ENCODE measurements at places on chromosomes 4 and X.
A peak's percentile ranks its signal among the peaks of the same experiment; 100 is the strongest.

DNA sequence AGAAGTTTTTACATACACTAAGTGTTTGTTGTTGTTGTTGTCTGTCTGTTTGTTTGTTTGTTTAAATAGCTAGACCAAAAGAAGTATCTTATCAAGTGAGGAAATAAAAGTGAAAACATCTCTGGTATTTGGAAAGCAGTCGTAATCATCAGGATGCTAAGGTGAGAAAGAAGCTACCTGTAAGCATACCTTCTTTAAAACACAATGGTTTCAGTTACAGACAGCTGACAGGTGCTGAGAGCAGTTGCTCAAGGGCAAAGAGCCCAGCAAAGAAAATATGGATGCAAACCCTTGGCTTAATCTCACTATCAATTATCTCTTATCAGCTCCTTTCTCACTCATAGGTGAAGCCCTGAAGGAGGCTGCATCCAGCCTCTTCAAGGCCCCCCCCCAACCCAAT, 42.8 kb upstream of the FBXW7 start:
- DNase-seq, result no peak

DNA sequence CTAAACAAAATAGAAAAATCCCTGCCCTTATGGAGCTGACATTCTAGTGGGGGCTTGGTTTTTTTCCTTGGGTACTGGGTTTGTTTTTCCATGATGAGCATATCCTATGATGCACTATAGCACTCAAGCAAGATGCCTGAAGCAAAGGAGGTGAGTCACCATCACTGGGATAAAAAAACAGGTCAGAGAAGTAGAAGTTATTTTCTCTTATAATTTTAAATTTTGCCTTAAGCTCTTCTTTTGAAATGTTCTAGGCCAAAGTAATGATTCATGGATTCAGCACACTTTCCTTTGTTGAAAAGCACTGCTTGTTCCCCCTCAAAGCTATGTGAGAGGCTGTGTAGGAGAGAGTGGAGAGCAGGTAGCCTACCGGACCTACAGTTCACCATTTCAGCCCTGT, 15.2 kb upstream of the CXCL2 start:
- DNase-seq, result no peak

DNA sequence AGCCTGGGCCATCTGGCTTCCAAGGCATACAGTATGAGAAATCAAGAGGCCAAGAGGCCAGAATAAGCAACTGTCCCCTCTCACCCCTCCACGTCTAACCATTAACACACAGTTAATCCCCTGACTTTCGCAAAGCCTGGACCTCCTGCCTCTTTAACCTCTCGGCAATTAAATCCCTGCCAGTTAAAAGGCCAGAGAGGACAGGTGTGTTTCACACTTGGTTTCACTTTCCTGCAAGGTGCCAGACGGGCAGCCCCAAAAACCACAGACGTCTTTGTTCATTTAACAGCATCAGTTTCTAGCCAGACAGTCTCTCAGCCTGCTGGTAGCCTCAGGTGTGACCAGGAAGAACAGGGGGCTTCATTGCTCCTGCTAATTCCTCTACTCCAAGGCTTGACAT, 91.1 kb upstream of the KIT start:
- DNase-seq, result peak; percentile 85

- DNase-seq, result peak; percentile 75
These were observed 133.2 kb downstream of the NLGN4X start for GRCh38 chrX:6095469-6095868.

DNA sequence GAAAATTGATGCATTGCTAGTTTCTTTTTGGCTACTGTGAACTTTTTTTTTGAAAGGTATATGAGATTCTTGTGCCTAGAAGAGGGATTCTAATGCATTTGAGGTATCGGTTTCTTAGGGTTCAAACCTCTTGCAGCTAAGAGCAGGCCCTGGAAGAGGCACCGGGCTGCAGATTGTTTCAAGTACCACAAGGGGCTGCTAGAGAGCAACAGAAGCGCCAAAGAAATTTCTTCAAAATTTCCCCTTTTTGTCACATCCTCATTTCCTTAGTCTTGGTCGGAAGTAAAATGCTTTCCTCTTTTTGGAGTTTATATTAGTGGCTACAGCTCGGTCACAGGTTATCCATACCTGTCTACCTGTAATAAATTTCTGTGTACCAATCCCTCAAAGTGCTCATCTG, 89.8 kb downstream of the PDGFRA start:
- peak; percentile 68 for DNase-seq

DNA sequence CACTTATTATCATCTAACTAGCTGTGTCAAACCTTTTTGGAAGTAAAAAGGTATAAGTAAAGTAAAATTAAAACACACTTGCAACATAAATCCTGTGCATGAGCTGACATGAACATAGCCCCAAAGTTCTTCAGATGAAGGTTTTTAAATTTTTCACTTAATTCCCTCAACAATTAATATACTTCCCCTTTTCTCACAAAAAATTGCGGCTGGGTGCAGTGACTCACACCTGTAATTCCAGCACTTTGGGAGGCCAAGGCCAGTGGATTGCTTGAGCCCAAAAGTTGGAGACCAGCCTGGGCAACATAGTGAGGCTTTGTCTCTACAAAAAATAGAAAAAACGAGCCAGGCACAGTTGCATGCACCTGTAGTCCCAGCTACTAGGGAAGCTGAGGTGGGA, 16.8 kb downstream of the RASGEF1B start:
- no peak for DNase-seq

DNA sequence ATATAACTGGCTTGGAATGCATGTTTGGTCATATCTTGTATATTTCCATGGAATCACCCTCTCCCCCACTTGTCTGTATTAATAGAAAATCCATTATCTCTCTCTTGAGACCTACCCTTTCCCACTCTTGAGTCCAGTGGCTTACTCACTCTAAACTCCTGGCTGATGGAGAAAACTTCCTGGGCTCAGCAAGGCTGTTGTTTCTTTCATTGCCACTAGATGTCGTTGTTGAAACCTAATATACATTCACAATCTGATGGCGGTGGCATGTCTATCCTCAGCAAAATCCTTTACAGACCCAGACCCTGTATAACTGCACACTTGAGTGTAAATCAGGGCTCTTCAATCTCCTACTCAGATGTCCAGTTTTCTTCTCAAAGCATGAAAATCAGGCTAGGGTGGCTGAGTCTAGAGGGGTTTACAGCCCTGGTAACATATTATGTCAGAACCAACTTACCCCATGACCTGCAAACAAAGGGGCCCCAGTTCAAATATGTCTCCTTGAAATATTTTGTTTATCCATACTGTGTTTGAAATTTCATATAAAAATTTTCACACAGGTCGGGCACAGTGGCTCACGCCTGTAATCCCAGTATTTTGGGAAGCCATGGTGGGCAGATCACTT, 70.0 kb upstream of the FAM241A start:
- peak; percentile 72 for DNase-seq

GRCh38 chr4:2295500-2295899, 33.6 kb upstream of the MXD4 start:
- peak; percentile 61 for DNase-seq

DNA sequence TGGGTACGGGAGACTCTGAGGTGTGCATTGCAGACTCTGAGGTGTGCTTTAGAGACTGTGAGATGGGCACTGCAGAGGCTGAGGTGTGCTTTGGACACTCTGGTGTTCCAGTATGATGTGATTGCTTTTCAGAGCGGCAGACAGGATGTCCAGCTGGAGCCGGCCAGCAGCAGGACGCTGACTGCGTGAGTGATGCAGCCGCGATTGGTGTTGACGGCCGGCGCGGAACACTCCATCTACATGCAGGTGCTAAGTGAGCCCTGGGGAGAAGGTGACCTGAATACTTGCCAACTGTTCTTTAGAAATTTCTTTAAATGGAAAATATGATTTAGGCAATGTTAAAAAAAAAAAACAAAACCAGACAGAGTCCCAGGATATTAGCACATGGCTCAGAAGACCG, 103.1 kb upstream of the PPP2R3B start:
- DNase-seq, result no peak

DNA sequence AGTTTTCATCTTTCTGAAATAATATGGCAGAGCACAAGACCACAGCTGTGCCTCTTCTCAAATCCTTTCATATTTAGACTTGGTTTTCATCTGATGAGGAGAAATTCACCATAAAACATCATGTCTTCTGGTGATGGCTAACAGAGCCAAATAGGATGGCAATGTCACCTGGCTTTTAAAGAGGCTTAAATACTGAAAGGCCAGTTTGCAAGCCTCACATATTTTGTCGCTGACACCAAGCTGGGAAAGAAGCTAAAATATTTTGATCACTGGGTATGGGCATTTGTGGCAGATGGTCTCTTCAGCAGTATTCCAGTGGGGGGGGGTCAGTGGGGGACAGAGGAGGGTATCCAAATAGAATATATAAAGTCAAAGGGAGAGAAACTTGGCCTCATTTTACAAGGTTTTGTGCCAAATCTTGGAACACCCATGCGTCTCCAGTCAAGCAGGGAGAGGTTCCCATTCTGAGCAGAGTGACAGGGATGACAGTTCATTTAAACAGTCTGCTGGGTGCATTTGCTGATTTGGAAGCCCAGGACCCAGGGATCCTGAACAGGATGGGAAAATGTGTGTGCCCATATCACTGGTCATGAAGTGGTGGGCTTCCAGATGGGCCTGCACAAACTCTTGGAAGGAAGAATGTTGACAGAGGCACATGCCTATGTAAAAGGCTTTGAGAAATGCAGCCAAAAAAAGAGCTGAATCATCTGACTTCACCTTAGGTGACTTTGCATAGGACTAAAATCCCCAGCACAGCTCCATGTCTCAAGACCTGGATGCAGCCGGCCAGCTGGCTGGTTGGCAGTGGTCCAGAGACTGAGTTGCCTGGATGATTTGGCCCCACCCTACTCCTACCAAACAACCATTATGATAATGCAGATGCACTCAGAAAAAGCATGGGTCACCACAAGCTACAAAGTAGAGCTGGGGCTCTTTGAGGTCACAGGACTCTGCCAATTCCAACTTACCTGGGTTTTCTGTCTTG, 484.4 kb upstream of the NR3C2 start:
- DNase-seq, result no peak

DNA sequence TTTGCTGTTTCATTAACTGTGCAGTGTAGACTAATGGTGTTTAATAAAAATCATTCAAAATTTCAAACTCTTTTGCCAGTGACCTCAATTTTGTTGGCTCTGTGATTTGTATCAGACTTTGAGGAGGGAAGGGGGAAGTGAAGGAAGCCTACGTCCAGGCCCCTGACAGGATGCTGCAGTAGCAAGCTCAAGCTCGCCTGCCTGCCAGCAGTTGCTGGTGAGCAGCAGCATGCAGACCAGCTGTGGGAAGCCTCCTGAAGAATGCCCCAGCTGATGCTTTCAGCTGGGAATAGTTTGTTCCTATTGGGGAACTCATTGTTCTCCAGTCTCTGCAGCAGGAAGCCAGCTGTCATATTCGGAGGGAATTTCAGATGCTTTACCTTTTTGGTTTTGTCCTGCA, 495.2 kb downstream of the AFF2 start:
- DNase-seq, result no peak

- no peak for DNase-seq
These were observed 10.4 kb upstream of the USO1 start for GRCh38 chr4:75714011-75714410.

GRCh38 chrX:71315917-71316316, 14.4 kb downstream of the ITGB1BP2 start:
- DNase-seq, result no peak

DNA sequence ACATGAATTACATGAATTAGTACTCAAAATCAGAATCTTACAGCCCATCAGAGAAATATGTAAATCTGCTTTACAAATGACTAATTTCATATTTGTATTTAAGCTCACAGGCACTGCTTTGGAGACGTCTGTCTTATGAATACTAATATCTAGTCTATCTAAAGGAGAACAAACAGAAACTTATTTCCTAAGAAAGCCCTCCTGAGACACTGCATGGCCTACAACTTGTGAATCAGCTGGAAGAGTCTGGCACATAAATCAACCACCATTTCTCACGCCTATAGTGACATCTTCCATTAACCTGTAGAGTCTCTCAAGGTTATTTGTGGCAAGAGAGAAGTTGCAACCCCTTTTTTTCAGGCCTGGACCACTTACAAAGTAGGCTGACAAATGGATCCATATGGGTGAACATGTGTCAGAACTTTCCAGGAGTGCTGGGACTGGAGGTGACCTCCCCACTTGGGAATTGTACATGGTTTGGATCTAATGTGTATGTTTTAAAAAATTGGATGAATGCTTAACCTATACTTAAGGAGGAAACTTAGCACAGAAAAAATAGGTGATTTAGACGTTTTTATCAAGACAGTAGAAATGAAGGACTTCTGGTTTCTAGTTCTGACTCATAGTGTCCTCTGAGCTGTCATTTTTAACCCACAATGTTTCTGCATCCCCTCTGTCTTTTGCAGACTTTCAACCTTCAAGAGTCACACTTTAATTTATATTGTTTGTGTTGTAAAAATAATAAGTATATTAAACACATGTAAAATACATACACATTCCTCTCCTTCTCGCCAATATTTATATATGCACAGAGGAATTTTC, 83.2 kb upstream of the ARHGAP24 start:
- DNase-seq, result no peak

GRCh38 chrX:76427560-76428242, at the start of gene MAGEE1:
Gene MAGEE1 (plus strand): TSS chrX:76427710. CDS start chrX:76427931, 221 bp downstream.
- DNase-seq, result peak; percentile 93

DNA sequence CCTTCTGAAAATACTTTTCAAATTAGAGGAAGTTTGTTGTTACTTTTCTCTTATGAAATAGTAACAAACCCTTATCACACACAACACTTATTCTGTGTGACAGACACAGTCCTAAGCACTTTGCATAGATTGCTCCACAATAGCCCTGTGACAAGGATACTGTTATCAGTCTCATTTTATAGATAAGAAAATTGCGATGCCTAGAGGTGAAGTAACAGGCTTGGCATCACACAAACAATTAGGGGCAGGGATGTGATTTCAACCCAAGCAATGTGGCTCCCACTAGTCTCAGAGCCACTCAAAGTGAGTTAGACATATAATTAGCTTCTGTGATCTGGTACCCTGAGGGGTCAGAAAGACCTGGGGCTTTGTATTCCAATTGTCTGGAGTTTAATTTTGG, 339.9 kb downstream of the FBXO8 start:
- no peak for DNase-seq

GRCh38 chr4:2862528-2862927, 18.9 kb downstream of the ADD1 start:
- peak; percentile 81 for DNase-seq

- no peak for DNase-seq
These were observed 5.8 kb downstream of the RPS4X start for GRCh38 chrX:72271091-72271788.

DNA sequence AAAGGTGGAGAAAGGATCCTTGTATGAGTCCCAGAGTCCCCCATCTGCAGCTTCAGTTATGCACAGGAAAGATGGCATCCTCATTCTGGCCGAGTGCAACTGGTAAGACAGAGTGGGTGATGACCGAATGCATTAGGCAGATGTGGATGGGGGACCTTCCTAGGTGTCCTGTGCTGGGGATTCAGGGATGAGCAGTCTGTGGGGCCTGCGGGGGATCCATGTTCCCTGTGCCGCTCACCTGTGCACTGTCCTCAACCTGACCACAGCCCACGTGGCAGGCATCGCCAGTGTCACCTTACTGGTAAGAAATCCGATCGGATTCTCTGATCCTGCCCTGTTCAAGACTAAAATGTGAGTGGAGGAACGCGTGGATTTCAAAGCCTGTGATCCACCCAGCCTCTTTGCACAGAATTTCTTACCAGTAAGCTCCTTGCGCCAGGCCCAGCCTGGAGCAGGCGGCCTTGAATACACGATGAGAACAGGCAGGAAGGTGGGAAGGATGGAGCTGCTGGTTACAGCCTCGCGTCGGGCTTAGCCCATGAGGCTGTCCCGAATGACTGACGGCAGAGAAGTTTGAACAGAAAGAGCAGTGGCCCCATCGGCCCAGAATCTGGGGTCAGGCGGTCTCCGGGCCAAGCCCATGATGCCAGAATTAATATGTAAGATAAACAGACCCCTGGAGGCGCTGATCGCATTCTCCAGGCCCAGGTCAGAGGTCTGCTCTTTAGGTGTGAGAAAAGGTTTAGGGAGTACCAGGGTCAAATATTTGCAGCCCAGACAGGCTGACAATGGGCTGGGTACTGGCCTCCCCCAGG, 56.5 kb downstream of the CPZ start:
- DNase-seq, result peak; percentile 42

Data from endodermal cell (in vitro differentiated cells).